A172 (cell line): ENCODE measurements at places on chromosomes 5 and 9. TPM values are rescaled to one million over a fixed set of nuclear protein-coding genes. Genes with fewer than 3 reads are reported as not detected.

DNA sequence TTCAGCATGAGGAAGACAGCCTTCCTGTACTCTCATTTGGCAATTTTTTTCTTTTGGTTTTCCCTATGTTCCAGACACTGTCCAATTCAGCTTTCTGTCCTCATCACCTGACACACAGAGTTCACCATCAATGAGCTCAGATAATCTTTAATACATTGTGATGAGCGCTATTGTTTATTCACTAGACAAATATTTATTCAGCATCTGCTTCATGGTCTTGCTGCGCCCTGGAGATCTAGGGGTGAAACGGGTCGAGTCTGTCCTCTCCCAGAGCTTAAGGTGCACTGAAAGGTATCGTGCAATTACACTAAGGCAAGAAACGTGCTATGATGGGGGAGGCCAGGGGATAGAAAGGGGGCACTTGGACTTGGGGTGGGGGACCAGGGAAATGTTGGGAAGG, 281.6 kb downstream of the ZSWIM6 start:
- DNase-seq = no peak

GRCh38 chr9:124504530-124505005, 2.6 kb downstream of the NR5A1 start:
- DNase-seq = no peak

DNA sequence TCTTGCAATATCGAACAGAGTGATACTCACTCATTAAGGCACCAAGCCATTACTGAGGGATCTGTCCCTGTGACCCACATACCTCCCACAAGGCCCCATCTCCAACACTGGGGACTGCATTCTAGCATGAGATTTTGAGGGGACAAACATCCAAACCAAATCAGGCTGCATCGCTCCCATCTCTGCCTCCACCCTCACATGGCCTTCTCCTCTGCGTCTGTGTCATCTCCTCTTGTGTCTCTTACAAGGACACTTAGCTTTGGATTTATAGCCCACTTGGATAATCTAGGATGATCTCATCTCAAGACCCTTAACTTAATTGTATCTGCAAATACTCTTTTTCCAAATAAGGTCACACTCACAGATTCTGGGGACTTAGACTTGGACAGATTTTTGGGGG, 284.4 kb upstream of the DAP start:
- DNase-seq = no peak

DNA sequence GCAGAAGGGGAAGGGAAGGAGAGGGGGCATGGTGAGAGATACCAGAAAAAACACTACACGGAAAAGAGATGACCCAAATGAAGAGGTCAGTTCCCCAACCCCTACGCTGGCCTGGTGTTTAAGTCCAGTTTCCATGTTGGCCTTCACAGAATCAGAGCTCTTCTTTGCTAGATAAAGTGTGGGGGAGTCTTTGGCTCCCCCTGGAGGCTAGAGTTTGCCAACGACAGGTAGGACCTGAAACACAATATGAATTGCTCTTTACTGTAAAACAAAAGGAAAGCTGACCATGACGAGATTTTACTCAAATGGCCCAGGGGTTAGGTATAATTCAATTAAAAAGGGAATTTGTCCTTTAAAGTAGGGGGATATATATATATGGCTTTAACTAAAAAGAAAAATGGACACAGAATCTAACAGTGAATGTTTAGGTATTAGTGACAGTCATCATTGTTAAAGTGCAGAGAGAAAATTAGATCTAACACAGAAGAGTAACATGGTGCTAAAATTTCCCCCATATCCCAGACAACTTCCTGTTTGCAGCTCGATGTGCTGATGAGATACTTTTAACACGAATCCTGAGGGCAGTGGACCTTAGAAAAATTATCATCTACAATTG, 92.0 kb downstream of the SV2C start:
- peak; percentile 54 for DNase-seq

GRCh38 chr9:18555105-18555883, 81.3 kb downstream of the ADAMTSL1 start:
- DNase-seq = no peak

DNA sequence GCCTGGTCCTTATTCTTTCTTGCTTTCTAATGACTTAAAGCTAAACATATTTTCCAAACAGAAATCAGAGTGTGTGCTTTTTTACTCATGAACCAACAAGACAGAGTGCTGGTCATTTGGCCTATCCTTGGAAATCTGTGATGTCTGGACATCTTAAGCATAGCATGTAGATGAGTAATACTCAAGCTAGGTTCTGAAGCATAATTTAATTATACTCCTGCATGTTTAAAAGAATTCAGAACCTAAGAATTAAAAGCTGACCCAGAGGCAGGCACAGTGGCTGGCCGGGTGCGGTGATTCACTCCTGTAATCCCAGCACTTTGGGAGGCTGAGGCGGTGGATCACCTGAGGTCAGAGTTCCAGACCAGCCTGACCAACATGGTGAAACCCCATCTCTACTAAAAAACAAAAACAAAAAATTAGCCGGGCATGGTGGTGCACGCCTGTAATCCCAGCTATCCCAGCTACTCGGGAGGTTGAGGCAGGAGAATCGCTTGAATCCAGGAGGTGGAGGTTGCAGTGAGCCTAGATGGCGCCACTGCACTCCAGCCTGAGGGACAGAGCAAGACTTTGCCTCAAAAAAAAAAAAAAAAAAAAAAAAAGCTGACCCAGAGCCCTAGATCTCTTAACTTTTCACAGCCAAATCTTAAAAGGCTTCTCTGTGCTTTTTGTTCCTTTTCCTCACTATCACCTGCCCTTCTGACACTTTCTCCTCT, 16.2 kb upstream of the TJP2 start:
- peak; percentile 75 for DNase-seq

DNA sequence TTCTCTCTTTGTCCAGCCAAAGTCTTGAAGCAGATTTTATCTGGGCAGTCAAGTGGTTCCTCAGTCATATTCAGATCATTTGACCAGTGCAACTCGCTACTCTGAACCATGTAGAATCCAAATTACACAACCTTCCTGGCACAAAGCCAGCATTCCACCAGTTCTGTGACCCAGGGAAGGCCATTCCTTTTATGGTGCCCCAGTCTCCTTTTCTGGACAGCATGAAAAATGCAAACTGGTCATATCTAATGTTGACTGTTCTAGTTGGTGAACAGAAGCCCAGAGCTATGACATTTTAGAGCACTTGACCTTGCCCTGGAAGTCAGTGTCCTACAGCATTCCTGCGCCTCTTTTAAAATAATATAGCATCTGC, 364.6 kb downstream of the BRINP1 start:
- peak; percentile 10 for DNase-seq

DNA sequence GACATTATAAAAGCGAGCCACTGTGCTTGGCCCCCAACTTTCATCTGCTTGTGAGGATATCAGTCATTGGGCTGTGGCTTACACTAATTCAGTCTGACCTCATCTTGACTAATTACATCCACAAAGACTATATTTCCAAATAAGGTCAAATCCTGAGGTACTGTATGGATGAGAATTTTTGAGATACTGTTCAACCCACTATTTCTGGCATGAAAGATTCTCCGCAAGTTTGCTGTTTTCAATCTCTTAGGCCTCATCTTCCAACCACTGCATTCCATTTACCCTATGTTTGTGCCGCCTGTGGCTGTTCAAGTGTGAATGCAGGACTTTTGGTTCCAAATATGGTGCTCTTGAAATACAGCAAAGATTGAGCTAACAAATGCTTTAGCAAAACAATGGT, 400.9 kb upstream of the SGCD start:
- peak; percentile 12 for DNase-seq

DNA sequence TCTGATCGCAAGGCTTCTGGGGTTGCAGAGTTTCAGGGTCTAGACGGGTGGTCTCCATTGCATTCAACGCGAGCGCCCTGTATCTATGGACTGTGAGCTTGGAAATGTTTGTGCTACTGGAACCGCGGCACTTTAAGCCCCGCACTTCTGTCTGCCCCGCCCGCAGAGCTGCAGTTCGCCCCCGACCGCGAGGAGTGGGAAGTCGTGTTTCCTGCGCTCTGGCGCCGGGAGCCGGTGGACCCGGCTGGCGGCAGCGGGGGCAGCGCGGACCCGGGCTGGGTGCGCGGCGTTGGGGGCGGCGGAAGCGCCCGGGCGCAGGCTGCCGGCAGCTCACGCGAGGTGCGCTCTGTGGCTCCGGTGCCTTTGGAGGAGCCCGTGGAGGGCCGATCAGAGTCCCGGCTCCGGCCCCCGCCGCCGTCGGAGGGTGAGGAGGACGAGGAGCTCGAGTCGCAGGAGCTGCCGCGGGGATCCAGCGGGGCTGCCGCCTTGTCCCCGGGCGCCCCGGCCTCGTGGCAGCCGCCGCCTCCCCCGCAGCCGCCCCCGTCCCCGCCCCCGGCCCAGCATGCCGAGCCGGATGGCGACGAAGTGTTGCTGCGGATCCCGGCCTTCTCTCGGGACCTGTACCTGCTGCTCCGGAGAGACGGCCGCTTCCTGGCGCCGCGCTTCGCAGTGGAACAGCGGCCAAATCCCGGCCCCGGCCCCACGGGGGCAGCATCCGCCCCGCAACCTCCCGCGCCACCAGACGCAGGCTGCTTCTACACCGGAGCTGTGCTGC, 1.0 kb downstream of the ADAMTS19 start:
- no peak for DNase-seq

DNA sequence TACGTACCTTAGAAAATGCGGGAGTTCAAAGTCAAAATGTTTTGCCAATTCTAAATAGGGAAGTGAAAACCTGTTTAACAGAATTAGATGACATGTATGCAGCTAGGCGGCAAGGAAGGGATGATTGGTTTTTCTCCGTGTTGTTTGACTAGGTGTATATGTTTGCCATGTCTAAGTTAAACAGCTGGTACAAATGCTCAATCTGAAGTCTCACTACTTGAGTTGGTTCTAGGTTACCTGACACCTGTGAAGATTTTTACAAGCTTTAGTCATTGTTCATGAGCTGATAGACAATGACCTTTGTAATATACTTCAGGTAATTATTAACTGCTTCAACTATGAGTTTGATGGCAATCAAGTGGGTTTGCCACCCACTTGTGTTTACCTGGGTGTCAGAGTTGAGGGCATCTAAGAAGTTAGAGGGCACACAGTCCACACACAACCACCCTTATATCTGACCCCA, 74.3 kb downstream of the SLC44A1 start:
- DNase-seq = no peak

- no peak for DNase-seq
Observed at GRCh38 chr5:137595396-137596079, 96.4 kb upstream of the SPOCK1 start.

Gene CYSRT1
- total RNA-seq = 5.1 and 5.4 TPM in 2 replicates

Gene FAM240B
- not detected in 2 replicates for total RNA-seq

Gene ERAP2
- total RNA-seq = 91.9 and 97.0 TPM in 2 replicates

Gene PCDHGA2
- 0.57 and 1.1 TPM in 2 replicates for total RNA-seq

Gene GABRP
- not detected in 2 replicates for total RNA-seq

Gene FOXI1
- total RNA-seq = 0.10 TPM in 1 of 2 replicates, not detected in the other

Gene C9orf153
- not detected in 2 replicates for total RNA-seq

Gene IL33
- not detected in 2 replicates for total RNA-seq

Gene FAM151B
- total RNA-seq = 0.98 and 1.9 TPM in 2 replicates
